ENCODE measurements at places on chromosomes 6 and 20.

- DNase-seq = no peak
Measured at GRCh38 chr6:144955859-144956258, 670.7 kb downstream of the UTRN start.

DNA sequence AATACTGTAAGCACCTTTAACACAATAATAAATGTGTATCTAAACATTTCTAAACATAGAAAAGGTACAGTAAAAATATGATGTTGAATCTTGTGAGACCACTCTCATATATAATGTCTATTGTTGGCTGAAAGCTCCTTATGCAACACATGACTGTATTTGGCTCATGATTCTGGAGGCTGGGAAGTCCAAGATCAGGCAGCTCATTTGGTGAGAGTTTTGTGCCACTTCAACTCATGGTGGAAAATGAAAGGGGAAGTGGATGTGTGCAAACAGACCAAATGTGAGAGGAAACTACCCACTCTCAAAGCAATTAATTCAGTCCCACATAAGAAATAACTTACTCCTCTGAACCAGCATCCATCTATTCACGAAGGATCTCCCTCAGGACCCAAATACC, 257.7 kb upstream of the OPRM1 start:
- no peak for DNase-seq

DNA sequence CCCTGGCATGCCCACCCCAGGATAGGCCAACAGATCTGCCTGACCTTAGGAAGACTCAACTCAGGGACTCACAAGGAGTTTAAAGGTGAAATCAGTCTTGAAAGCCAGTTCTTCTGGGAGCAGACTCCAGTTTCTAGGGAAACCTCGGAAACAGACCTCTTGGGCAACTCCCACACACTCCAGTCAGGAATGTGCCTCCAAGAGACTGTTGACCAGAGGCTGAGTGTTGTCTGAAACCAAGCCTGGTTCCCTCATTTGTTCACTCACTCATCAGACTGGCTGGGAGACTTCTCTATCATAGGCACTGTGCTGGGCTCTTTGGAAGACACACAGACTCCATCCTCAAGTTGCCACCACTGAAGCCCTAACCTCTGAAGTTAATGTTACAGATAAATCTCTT, 1.8 kb downstream of the TREM1 start:
- DNase-seq = no peak

DNA sequence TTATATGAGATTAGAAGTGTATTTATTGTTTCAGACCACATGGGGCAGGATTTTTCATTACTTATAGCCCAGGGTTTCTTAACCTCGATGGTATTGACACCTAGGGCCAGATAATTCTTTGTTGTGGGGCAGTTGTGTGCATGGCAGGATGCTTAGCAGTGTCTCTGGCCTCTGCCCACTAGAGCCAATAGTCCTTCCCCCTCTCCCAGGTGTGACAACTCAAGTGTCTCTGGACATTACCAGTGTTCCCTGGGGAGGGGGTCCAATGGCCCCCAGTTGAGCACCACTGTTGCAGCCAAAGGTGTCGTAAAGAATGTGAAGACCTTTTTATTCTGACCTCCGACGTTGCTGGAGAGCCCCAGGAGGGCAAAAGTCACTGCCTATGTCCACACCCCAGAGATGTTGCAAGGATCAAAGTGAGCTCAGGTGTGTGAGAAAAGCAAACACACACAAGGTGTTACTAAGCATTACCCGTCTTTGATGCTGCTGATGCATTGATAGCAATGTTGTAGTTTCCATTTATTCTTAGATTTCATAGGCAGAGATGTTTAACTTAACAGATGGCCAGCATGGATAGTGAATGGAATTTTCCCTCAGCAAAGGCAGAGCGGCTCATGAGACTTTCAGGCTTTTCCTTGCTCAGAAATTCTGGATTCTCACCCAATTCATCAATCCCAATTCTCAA, 22.2 kb downstream of the BANF2 start:
- no peak for DNase-seq

DNA sequence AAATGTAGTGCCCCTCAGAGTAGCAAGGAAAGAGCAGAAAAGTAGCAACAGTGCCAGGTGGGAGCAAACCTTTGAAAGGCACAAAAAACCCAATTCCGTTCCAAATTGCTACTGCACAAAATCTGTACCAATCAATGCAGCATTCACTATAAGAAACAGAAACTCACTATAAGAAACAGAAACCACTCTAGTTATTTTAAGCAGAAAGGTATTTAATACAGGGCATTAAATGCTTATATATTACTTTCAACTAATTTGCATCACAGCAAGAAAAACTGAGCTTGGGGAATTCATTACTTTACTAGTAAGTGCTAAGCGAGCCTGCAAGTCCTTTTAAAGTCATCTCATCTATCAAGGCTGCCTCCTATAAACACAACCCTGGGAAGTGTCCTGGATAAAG, 116.5 kb upstream of the OLIG3 start:
- no peak for DNase-seq

DNA sequence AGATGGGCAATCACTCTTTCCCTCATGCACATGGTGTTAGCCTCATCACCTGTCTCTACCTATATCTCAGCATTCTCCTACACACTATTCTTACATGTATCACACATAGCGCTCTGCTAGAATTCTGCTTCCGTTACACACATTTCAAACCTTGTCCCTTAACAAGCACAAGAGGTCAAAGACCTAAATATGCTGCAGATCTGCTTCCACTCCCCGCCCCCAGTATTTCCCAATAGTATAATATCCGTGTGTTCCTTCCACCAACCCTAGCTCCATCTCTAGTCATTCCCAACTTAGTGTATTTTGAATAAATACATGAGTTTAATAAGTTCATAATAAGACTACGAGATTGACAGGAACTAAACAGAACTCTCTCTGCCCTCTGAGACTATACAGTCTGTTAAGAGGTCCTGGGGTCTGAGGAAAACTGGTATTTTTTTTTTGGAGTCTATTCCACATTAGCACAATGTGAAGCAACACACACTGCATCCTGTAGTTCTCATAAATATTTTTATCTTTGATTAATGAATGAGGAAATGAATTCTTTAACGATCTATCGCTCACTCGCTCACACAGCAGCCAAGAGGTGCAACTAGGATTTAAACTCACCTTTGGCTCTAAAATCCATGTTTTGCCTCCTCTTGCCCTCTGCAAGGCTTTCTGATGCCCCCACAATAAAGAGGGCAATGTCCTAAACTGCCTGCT, 491.6 kb downstream of the QKI start:
- DNase-seq = no peak

DNA sequence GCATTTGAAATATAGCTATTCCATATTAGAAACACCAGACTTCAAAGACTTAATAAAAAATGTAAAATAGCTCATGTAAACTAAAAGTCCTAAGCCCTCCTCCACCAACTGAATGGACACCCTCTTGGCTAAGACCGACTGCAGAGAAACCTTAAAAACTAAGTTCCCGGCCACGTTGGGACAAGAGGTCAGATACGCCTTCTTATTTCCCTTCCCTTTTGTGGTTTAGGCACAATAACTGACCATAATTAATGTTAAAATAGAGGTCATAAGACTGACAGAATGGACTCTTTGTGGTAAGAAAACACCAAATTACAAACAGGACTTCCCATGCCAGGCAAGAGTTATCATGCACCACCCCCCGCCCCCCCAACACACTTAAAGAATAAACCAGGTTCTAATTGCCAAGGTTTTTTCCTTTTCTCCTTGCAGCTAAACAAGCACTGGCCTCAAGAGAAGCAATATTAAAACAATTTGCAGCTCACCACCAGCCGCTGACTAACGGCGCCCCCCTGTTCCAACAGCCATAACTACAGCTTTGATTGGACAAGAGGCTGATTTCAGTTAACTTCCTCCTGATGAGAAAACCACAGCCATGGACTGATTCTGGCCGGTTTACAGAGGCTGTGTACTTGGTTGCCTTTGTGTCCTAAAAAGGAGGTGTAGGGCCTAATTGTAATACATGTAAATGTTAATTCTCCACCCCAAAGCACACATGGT, 10.7 kb upstream of the LAMP5 start:
- no peak for DNase-seq

- DNase-seq = no peak
Measured at GRCh38 chr20:39259010-39259803, 297.1 kb downstream of the DHX35 start.

- no peak for DNase-seq
Measured at GRCh38 chr20:46870041-46870440, 24.6 kb upstream of the EYA2 start.

- DNase-seq = no peak
Measured at GRCh38 chr6:35590622-35591066, 77.9 kb upstream of the TULP1 start.

- no peak for DNase-seq
Measured at GRCh38 chr6:8391934-8392333, 43.4 kb downstream of the SLC35B3 start.

DNA sequence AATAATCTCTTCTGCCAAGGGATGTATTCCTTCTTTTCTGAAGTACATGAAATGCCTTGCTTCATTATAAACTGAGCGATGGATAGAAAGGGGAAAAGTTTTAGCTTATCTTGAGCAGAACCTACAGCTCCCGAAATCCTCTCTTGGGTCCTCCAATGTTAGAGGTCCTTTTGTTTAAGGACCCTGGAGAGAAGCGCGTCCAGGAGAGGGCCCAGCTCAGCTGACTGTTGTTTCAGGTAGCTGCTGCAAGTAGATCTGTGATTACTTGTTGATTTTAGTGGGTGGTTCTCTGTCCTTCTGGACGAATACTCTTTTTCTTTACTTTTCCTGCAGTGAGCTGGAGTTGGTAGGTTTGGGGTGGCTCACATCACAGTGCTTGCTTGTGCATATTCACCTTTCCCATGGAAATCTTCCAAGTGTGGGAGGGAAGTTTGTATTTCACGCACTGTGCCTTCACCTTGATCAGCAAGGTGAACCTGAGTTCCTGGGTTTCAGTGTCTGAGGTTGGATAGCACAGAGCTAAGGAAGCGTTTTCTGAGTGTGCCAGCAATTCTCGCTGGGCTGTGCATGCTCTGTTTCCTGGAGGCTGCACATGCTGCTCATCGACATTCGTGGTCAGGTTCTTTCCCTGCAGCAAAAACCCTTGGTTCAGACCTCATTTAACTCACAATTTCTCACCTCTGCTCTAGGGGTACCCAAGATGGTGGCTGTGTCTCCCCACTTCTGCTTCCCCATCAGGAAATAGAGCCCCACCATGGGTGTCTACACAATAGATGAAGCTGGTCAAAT, 176.3 kb downstream of the JARID2 start:
- no peak for DNase-seq

DNA sequence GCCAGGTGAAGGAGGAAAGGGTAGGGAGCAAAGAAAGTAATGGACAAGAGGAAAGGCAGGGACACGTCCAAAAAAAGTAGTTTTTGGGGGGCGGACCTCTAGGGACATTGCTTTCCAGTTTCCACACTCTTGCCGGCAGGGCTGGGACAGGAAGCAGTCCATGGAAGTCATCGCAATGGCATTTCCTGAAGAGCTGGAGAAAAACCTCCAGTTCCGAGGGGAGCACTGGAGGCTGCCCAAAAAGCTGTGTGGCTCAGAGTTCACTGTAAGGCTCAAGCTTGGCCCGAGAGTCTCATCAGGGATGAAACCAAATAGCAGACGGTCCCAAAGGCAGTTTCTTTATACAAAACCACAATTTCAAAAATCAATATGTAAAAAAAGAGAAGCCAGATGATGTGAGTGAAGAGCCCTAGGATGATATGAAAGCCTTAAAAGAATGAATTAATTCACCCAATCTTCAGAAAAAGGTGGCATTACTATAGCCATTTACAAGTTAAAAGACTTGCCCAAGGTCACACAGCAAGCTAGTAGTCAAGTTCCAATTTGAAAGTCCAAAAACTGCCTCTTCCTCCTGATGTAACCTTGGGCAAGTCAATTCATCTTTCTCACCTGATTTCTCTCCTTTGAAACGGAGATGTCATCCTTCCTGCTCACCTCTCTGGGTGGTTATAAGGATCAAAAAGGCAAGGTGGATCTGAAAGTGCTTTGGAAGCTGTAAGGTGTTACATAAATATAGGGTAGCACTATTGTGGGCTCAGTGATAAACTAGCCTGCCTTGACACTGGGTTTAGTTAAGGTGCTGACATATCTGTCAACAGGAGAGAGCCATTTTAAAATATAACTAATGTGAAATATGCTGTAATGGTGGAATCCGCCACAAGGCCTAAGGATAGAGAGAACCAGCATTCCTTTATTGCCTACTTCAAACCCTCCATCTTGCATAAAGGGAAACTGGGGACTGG, 9.1 kb downstream of the BCL2L1 start:
- DNase-seq = no peak

- no peak for DNase-seq
Measured at GRCh38 chr6:166078294-166078693, 89.4 kb downstream of the TBXT start.

GRCh38 chr6:135202836-135203235, 21.7 kb downstream of the MYB start:
- DNase-seq = no peak

DNA sequence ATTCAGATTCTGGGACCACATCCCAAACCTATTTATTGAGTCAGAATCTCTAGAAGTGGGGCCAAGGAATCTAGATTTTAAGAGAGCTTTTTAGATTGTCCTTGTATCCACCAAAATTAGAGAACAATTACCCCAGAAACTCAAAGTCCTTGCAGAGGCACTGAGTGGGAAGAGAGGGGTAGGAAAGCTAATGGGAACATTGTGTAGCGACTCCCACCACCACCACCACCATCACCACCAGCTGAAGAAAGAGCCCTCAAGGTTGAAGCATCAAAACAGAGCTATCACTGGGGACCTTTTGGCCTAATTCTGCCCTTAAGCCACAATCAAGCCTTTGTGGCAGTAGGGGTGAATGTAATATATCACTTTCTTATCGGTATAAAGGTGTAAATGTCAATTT, 39.0 kb upstream of the SLC32A1 start:
- no peak for DNase-seq

GRCh38 chr6:120468486-120468885, 865.8 kb downstream of the TBC1D32 start:
- no peak for DNase-seq

DNA sequence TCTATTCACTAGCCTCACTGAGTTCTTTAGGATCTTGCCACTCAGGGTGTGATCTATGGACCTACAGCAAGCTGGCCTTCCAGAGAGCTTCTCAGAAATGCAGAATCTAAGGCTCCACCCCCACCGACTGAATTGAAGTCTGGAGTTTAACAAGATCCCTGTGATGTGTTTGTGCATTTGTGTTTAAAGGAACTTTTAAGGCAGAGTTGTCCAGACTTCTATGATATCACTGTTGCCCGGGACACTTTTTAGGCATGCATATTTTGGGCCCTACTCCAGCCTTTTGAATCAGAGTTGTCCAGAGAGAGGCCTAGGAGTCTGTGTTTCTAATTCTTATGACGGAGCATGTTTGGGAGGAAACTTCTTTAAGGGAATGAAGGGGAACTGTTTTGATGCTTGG, 232.3 kb downstream of the QKI start:
- no peak for DNase-seq
